NCI-H1436 treated with DMSO at 0.1 percent for 48 hours (cell line): ENCODE measurements at places on chromosomes 2 and 18.

DNA sequence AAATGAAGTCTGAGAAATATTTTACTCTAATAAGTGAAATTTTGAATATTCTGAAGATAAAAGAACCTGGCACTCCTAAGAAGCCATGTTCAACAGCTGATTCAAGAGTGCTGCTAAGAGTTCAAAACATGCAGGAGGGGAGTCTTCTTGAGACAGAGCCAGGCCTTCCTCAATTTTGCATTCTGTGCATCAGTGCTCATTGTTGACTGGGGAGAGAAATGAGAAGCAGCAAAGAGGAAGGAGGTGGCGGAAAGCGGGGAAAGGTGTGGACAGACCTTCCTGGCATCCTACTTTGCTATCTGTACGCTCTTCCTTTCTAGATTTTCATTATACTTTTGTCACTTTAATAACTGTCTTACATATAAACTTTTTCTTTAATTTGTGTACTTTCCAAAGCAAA is 29.7 kb upstream of the TXNDC2 start:
- no peak for DNase-seq

GRCh38 chr2:100269889-100270288 is 52.4 kb downstream of the LONRF2 start:
- no peak for DNase-seq

GRCh38 chr2:172467382-172467781 is 40.0 kb downstream of the ITGA6 start:
- DNase-seq: no peak

DNA sequence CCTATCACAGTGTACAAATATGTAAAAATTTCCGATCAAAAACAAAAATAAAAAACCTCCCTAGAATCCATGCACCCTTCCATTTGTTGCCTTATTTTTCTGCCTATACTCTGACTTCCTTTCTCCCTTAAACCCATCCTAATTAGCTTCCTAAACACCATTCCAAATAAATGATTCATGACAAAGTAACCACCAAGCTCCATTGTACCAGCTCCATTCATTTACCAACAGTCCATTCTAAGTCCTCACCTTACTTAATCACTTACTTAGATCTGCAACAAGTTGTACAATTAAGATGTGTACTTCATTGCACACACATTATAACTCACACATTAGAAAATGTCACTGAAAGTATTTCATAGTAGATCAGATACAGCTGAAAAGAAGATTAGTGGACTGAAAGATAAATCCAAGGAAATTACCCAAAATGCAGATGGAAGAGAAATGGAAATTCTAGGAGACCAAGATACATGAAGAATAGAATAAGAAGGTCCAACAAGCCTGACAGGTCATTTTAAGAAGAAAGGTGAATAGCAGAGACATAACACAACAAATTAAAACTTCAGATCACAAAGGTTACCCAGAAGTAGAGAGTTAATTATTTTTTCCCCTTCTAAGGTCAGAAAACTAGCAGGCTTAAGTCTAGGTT is 154.6 kb downstream of the DYM start:
- DNase-seq: no peak

- DNase-seq: no peak
Measured at GRCh38 chr2:46731280-46731679, 184.3 kb downstream of the MCFD2 start.

DNA sequence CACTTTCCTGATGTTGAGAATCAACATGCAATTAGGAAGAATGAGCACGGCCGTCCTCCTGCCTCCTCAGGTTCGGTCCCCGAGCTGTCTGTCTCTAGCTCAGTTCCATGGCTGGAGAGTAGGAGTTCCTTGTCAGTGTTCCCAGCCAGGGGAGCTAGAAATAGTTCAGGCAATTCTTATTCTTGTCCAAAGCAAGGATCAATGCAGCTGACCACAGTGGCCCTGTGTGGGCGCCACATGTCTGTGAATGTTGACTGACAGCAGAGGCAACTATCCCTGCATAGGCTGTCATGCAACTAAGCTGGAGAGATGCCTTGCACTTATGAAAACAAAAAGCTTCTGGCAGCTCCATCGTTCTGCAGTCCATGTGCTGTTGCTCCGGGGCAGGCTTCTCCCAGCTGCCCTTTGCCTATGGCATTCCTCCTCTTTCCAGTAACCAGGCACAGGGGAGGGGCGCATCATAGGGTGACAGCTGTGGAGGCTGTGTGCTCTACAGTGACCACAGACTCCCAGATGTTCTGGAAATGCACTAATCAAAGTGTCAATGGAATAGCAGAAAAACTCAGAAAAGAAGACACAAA is 58.7 kb downstream of the PDCL3 start:
- no peak for DNase-seq

GRCh38 chr2:45780541-45781463 is 129.3 kb downstream of the PRKCE start:
- no peak for DNase-seq

DNA sequence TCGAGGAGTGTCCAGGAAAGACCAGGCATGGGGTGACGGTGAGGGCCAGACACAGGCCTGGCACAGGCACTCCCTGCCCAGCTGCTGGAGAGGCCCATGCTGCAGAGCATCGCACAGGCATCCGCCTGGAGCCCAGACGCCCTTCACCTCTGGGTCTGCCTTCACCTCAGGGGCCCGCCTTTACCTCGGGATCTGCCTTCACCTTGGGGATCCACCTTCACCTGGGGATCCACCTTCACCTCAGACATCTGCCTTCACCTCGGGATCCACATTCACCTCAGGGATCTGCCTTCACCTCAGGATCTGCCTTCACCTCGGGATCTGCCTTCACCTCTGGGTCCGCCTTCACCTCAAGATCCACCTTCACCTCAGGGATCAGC is 7.7 kb downstream of the KIF1A start:
- no peak for DNase-seq

DNA sequence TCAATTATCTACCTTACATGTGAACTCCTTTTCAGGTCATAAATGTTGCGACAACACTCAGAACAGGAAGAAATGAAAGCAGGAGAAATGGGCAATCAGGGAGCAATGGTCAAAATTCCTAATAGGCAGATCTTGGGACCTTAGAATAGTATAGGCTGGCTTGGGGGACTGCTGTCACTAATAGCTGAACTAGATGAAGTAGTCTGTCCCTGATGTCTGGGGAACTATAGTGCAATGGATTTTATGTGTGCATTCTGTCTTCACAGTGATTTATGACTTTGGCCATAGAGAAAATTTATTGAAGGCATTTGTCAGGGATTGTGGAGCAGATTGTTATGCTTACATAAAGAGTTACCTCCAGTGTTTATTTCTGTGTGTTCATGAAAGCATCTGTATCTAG is 6.1 kb upstream of the DPP10 start:
- no peak for DNase-seq

- DNase-seq: no peak
Measured at GRCh38 chr2:85786865-85787264, 33.1 kb downstream of the ATOH8 start.

- no peak for DNase-seq
Measured at GRCh38 chr2:207459990-207460757, 69.6 kb upstream of the CREB1 start.

DNA sequence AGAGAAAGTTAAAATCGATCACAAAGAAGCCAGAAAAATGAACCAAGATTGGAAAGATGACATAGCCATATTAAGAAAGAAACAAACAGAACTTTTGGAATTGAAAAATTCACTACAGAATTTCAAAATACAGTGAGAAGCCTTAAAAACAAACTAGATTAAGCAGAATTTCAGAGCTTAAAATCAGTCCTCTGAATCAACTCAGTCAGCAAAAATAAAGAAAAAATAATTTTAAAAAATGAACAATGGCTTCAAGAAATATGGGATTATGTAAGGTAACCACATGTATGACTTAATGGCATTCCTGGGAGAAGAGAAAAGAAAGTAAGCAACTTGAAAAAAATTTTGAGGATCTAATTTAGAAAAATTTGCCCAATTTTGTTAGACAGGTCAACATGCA is 696.2 kb downstream of the TSN start:
- no peak for DNase-seq

DNA sequence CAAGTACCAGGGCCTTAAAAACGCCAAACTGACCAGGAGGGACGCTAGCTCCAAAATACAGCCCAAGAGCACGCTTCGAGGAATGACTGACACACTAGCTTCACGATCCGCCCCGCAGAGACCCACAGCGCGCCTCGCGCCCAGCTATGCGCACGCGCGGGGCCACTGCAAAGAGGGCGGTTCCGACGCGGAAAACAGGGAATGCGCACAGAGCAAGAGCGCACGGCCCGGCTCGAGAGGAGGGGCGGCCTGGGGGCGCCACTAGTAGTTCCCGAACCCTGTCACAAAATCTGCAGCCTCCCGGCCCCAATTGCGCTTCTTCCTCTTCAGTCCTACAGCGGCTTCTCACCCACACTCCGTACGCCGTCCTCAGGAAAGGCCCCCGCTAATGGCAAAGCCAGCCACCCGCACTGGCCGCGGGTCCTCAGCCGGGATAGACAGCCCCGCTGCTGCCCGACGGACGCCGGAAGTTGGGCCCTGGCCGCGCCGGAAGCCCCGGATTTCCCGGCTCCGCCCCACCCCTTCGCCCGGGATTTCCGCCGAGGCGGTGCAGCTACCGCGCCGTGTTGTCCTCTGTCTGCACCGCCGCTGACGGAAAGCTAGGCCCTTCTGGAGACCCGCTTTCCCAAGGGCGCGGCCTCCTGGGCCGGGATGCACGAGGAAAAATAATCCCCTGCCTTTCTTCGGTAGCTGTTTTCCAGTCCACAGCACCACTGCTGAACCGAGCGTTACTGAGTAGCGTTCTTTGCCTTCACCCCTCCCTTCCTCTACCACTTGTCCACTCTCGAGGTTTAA is at the start of gene HDHD2:
Gene HDHD2, minus strand, starts transcription at position 472 of the 795 bp plus-strand sequence. CDS start 14,061 bp downstream, outside the sequence.
- no peak for DNase-seq

GRCh38 chr2:120176526-120176925 is 46.7 kb downstream of the TMEM185B start:
- DNase-seq: no peak

DNA sequence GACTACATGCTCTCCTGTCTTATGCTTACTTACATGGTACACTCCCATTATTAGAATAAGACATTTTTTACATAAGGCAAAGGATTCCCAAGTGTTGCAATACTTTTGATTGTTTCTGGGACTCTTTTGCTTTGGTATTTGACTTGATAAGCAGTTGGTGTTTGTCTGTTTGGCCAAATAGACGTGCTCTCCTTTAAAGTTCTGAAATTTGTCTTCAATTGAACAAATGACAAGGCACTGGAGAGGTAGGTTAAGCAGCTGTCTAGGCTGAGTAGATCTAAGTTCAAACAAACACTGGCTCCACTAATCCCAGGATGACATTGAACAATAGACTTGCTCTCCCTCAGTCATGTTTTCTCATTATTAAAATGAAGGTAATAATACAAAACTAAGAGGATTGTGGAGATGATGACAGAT is 430.5 kb downstream of the STK39 start:
- DNase-seq: no peak

- DNase-seq: no peak
Measured at GRCh38 chr2:216279459-216279858, 92.8 kb downstream of the MARCHF4 start.

GRCh38 chr2:75337016-75337415 is 137.7 kb upstream of the TACR1 start:
- no peak for DNase-seq

DNA sequence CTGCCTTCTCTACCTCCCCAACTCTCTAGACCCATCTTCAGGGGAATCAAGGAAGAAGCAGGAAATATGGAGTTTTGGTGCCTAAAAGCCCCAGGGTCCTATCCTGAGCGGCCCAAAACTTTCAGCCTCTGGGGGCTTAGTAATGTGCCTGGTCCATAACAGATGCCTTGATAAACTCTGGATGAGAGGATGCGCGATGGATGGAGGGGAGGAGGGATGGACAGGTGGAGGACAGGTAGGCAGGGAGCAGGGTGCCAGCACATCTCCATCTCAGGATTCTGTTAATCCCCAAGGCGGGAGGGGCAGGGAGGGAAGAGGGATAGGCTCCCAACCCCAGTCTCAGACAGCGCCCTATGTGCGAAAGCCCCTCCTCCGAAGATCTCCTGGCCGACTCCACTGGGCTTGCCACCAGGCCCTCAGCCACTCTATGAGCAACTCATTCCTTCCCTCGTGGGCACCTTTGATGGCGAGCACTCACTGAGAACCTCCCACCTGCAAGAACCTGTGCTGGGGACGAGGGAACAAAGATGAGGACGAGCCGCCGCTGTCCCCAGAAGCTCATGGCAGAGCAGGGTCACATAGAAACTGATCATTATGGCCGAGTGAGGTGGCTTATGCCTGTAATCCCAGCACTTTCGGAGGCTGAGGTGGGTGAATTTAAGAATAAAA is 23.1 kb downstream of the HS1BP3 start:
- DNase-seq: no peak

DNA sequence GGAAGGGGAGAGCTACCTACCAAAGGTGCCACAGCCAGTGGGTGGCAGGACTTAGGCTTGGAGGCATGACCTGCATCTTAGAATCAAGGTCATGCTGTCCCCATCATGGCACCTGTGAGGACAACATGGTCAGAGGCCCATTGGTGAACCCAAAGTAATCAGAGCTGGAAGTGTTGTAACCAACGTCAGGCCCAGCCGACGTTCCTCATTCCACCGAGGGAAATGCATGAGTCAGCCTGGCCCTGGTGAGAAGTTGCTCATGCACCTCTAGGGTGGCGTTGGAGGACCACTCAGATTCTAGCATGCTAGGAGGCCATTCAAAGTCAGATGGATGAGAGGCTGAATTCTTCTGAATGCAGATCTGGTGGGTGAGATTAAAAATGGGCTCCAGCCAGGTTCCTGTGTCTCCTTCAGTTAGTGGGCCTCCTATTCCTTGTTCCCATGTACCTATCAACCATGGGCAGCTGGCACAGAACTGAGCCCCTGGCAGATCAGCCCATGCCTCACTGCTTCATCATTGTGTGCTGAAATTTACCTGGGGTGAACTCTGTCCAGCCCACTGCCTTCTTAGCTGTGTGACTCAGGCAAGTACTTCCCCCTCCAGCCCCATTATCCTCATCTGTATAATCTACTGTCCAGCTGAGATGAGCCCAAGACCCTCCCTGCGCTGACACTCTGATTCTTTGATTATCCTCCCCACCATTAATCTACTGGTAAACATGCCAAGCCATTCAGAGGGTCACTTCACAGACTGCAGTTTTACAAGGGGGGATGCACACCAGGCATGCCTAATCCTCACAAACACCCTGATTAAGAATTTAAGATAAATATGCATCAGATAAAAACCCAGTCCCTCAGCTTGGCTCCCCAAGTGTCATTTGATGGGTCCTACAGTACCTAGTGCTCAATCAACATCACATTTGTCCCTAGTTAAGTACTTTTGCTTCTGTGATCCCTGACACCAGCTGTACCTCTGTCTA is 14.0 kb downstream of the SLC14A2 start:
- no peak for DNase-seq

DNA sequence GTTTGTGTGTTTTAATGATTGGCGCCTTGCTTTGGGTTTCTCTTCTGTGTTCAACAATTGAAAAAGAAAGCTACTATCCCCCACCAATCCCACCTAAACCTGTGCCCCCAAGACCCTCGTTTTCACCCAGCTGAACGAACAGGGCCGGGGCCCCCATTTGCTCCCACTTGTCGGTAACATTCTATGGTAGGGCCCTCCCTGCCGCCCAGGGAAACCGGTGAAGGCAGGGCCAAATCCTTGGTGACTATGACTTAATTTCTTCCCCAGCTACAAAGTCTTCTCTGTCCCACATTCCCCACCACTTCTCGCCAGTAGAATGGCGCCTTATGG is 598 bp upstream of the SNRNP200 start:
- no peak for DNase-seq
